ENCODE measurements at places on chromosomes 13 and 19. TPM values are rescaled to one million over a fixed set of nuclear protein-coding genes. Genes with fewer than 3 reads are reported as not detected.

GRCh38 chr13:37492741-37493514 lies 105.6 kb downstream of the POSTN start:
- DNase-seq: no peak

GRCh38 chr13:70336866-70337265 lies 228.6 kb upstream of the KLHL1 start:
- no peak for DNase-seq

DNA sequence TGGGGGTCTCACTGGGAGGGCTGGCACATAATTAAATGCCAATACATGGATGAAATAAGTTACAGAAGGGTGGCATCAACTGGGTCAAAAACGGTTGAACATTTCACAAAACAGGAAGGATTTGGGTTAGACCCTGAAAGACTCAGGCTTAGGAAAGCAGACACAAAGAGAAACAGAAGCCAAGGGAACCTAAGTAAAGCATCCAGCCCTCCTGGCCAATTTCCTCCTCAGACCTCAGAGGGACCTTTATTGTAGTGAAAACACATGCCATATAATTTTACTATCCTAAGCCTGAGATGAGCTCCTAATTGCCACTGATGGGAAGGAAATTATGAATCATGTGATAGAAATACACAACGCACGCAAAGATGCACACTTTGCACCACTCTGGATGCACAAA lies 12.1 kb upstream of the CEACAM3 start:
- no peak for DNase-seq

DNA sequence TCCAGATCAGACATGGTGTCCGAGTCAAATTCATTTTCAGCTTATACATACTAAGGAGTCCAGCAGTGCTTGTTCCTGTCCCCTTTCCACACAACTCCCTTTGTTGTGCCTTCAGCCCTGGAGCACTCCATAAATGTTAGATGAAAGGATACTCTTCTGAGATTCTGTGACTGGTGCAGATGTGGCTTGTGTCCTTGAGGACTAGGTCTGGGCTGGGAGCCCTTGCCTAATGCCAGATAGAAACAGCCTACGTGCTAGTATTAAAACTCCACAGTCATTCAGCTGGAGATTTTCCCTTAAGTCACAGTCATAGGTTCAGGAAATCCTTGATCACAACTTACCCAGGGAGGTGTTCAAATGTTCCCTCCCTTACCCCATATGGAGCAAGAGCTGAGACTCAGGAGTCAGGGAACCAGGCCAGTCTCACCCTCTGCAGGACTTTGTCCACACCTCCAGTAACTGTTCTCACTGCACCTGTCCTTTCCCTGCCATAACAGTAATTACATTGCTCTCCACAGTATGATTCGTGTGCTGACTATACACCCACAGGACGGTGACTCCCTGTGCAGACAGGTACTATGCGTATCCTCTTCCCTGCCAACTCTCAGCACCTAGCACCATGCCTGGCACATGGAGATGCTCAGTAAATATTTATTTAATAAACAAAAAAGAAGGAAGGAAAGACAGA lies 15.5 kb upstream of the SERPINE3 start:
- DNase-seq: no peak

- no peak for DNase-seq
Measured at GRCh38 chr19:38388349-38389100, at the start of gene SPRED3. Gene SPRED3 (plus strand): TSS chr19:38388697. CDS start chr19:38390303, 1,606 bp downstream.

GRCh38 chr13:32116210-32116609 lies 84.6 kb downstream of the FRY start:
- DNase-seq: no peak

DNA sequence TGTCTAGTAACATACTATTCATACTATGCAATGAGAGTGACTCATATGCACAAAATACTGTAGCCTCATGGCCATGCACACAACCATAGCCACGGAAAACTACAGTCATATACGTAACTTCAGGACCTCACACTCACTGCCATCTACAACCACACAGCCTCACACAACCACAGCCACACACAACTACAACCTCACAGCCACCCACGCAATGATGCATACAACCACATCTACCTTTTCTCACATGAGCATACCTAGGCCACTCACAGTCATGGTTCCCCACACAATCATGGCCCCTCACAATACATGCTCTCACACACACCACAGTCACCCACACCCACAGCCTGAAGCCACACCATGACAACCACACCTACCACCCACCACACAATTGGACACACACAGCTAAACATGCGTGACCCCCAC lies 8.7 kb upstream of the TNFSF14 start:
- no peak for DNase-seq

DNA sequence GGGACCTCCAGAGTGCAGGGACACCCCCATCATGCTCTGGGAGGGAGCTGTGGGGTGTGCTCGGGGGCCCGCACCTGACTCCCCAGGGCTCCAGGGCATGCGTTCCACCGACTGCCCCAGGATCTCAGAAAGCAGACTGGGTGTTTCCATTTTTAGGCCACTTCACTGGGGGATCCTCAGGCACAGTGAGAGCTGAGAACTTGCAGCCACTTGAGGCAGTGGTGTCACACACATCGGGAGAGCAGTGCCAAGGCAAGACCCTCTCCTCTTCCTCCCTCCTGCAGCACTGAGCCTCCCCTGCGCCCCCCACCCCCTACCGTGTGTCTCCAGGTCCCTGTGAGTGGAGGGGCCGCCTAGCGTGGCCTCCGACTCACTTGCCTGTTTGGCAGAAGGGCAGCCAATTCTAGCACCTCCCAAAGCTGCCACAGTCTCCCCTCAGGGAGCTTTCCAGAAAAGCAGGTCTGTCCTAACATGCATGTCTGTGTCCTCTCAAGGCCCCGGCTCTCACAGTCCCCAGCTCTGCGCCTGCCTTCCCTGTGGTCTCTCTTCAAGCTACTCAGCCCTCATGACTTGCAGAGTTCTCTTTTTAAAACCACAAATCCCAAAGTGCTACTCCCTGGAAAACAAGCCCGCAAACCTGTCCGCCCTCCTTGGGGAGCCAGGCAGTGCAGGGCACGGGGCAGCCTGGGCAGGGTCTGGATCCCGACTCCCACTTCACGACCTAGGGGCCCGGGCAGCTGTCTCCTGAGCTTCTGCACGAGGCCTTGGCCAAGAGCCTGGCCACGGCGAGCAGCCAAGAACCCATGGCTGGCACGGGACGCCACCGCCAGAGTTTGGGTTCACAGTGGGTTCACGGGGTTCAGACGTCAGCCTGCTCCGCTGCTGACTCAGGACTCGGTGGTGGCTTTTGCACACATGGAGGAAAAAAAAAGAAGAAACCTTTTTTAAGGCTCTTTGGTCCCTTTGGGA lies 94.1 kb downstream of the STK24 start:
- DNase-seq: no peak

- DNase-seq: no peak
Measured at GRCh38 chr13:46572752-46573431, 19.9 kb downstream of the LRCH1 start.

DNA sequence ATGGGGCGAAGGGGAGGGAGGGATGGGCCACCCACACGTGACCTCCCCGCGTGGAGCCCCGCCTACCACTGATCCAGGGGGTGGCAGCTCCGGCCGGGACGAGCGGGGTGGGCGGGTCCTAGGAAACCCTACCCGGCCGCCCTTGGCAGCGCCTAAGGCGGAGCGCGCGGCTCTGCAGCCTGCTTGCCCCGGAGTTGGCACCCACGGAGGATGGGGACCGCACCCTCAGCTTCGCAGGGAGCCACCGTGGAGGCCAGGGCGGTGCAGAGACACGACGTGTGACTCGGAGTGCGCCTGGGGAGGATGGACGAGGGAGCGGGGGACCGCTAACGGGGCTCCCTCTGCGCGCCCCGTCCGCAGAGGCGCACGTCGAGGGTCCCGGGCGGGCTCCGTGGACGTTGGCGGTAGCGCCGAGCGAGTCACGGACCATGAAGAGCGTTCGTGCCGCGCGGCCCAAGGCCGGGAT lies at the start of gene RGS9BP:
TSS of gene RGS9BP (plus strand) at position 129 of the 466 bp plus-strand sequence. CDS start 416 bp downstream, outside the sequence.
- no peak for DNase-seq

DNA sequence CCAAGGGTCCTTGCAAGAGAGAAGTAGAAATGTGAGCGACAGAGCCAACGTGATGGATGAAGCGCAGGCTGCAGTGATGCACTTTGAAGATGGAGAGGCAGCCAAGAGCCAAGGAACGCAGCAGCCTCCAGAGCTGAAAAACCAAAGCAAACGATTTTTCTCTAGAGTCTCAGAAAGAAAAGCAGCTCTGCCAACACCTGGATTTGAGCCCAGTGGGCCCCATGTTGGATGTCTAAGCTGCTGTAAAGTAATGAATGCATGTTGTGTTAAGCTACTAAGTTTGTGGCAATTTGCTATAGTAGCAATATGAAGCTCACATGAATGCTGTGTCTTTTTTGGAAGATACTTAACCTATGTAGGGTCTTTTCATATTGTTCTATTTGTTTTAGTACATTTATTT lies 894.3 kb downstream of the EFNB2 start:
- no peak for DNase-seq

- no peak for DNase-seq
Measured at GRCh38 chr13:44921931-44922758, 67.1 kb downstream of the NUFIP1 start.

- no peak for DNase-seq
Measured at GRCh38 chr19:45505996-45506245, 1.4 kb upstream of the VASP start.

- DNase-seq: no peak
Measured at GRCh38 chr19:15453091-15453578, 3.4 kb upstream of the WIZ start.

GRCh38 chr13:66576381-66576780 lies 653.8 kb downstream of the PCDH9 start:
- no peak for DNase-seq

GRCh38 chr13:75175575-75175974 lies 306.4 kb downstream of the TBC1D4 start:
- no peak for DNase-seq

GRCh38 chr13:21949818-21950429 lies 279.1 kb downstream of the FGF9 start:
- no peak for DNase-seq

- no peak for DNase-seq
Measured at GRCh38 chr19:49553451-49554271, 25.9 kb downstream of the RCN3 start.

GRCh38 chr13:50106559-50106958 lies 91.3 kb downstream of the KCNRG start:
- DNase-seq: no peak

GRCh38 chr13:50401049-50401505 lies 385.8 kb downstream of the KCNRG start:
- no peak for DNase-seq

GRCh38 chr13:114194853-114195252 lies 15.8 kb downstream of the CFAP97D2 start:
- no peak for DNase-seq

ZNF844 gene
- polyA plus RNA-seq: 30.6 TPM

PRSS57 gene
- polyA plus RNA-seq: 0.46 TPM

LRG1 gene
- 0.49 TPM for polyA plus RNA-seq

FCER2 gene
- polyA plus RNA-seq: 0.43 TPM

PLIN4 gene
- 0.75 TPM for polyA plus RNA-seq

FFAR1 gene
- 0.61 TPM for polyA plus RNA-seq

CYP2F1 gene
- polyA plus RNA-seq: 0.38 TPM

FGF21 gene
- not detected for polyA plus RNA-seq

KCNN1 gene
- 5.0 TPM for polyA plus RNA-seq

CEACAM3 gene
- not detected for polyA plus RNA-seq

PRR36 gene
- 7.8 TPM for polyA plus RNA-seq

CARM1 gene
- polyA plus RNA-seq: 42.8 TPM

PLK5 gene
- 0.34 TPM for polyA plus RNA-seq

MBD3L2 gene
- polyA plus RNA-seq: not detected

PPM1N gene
- 0.20 TPM for polyA plus RNA-seq

S1PR4 gene
- polyA plus RNA-seq: 0.54 TPM
